Activated T-cell treated with anti-CD3 and anti-CD28 coated beads, Interleukin-2, amount 50 U/mL, for 1 hour (primary cell): ENCODE measurements at places on chromosomes 4 and X.

DNA sequence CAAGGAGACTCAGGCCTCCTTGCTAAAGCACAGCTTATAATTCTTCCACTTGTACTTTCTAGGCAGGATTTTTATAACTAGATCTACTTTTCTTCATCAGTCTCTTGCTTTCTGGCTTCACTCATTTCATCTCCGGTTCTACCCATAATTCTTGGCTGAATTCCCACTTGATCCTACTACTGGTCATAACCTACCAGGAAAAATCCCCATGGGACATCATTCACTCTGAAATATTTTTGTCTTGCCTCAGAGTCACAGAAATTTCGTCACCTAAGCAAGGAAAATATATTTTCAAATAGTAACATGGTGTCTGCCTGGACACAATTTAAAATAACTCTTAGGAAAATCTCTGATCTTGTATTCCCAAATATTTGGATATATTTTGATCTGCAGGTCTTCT, 122.3 kb downstream of the TEX13A start:
- DNase-seq, result no peak

- DNase-seq, result peak; percentile 23
Measured at GRCh38 chr4:113899271-113900070, 80.0 kb downstream of the ARSJ start.

GRCh38 chrX:65644621-65645289, 22.7 kb upstream of the MSN start:
- no peak for DNase-seq

- no peak for DNase-seq
Measured at GRCh38 chr4:159368320-159368719, 265.4 kb downstream of the RAPGEF2 start.
